ENCODE measurements at places on chromosomes 16 and 17.

GRCh38 chr16:55667753-55668152 is 12.0 kb downstream of the SLC6A2 start:
- no peak overlapping the region for H3K4me3 ChIP-seq
- no peak overlapping the region for H3K27ac ChIP-seq
- no peaks in the 10 kb centered on the region for H3K36me3 ChIP-seq
- H3K27me3 ChIP-seq = no peaks in the 10 kb centered on the region
- H3K4me1 ChIP-seq = no peaks in the 10 kb centered on the region

GRCh38 chr16:15672514-15673167 is 22.6 kb downstream of the NDE1 start:
- peak overlapping the region; percentile 97 for H3K27ac ChIP-seq
- peak overlapping the region; percentile 81 for H3K4me3 ChIP-seq
- no peaks in the 10 kb centered on the region for H3K27me3 ChIP-seq
- peaks cover 38% of the 10 kb centered on the region for H3K4me1 ChIP-seq

- no peak for DNase-seq
- H3K4me3 ChIP-seq = no peak overlapping the region
- H3K36me3 ChIP-seq = no peaks in the 10 kb centered on the region
- no peaks in the 10 kb centered on the region for H3K27me3 ChIP-seq
Measured at GRCh38 chr17:77846531-77847085, 111.9 kb upstream of the TNRC6C start.

DNA sequence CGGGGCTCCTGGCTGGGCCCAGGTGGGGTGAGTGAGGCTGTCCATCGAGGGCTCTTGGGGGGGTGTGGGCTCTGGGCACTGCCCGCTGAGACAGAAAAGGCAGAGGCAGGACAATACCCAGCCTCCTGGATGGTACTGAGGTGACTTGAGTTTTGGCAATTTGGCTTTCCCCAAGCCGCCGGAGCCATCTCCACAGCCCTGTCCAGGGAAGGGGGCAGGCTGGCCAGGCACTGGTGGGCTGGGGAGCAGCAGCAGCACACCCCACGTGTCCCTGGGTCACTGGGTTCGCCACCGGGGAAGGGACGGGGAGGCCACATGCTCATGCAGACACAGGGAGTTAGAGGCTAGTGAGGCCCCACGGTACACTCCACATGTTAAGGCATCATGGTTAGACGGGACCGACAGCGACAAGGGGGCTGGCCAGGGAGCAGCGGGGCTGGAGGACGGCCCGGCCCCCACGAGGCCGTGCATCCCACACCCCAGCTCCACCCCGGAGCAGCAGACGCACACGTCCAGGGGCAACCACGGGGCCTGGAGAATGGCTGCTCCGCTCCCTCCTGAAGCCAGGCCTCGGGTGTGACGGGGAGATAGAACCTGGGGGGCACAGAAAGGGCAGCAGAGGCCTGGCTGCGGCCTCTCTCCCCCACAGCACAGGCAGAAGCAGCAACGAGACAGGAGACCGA is 3.0 kb downstream of the ARHGDIA start:
- peaks cover 22% of the 10 kb centered on the region for H3K4me1 ChIP-seq
- peaks cover 39% of the 10 kb centered on the region for H3K36me3 ChIP-seq
- no peaks in the 10 kb centered on the region for H3K27me3 ChIP-seq
- DNase-seq = no peak
- peak overlapping the region; percentile 70 for H3K27ac ChIP-seq

DNA sequence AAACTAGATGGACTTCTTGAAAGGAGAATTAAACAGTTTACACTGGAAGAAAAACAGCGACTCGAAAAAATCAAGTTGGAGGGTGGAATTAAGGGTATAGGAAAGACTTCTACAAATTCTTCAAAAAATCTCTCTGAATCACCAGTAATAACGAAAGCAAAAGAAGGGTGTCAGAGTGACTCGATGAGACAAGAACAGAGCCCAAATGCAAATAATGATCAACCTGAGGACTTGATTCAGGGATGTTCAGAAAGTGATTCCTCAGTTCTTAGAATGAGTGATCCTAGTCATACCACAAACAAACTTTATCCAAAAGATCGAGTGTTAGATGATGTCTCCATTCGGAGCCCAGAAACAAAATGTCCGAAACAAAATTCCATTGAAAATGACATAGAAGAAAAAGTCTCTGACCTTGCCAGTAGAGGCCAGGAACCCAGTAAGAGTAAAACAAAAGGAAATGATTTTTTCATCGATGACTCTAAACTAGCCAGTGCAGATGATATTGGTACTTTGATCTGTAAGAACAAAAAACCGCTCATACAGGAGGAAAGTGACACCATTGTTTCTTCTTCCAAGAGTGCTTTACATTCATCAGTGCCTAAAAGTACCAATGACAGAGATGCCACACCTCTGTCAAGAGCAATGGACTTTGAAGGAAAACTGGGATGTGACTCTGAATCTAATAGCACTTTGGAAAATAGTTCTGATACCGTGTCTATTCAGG is 85.0 kb downstream of the C17orf58 start:
- H3K36me3 ChIP-seq = peaks cover 54% of the 10 kb centered on the region
- H3K27me3 ChIP-seq = no peaks in the 10 kb centered on the region
- no peak overlapping the region for H3K4me3 ChIP-seq
- H3K4me1 ChIP-seq = peaks cover 11% of the 10 kb centered on the region
- peak overlapping the region; percentile 13 for H3K27ac ChIP-seq

- H3K4me1 ChIP-seq = no peaks in the 10 kb centered on the region
- no peak for DNase-seq
- H3K27ac ChIP-seq = no peak overlapping the region
- H3K36me3 ChIP-seq = no peaks in the 10 kb centered on the region
- H3K27me3 ChIP-seq = no peaks in the 10 kb centered on the region
Measured at GRCh38 chr17:10521949-10522348, 3.6 kb upstream of the MYH1 start.

DNA sequence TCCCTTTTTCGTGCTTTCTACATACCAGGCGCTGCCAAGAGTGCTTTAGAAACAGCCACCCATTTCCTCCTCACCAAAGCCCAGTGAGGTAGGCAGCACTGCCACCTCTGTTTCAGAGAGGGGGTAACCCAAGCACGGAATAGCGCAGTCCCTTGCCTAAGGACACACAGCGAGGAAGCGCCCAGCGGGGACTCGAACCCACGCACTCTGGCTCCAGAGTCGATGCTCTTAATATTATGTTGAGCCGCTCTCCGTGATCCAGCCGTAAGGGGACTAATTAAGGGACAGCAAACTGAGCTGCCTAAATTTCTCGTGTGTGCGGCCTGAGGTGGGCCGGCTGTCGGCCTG is 497 bp downstream of the CES1 start:
- H3K4me3 ChIP-seq = no peak overlapping the region
- no peaks in the 10 kb centered on the region for H3K36me3 ChIP-seq
- no peaks in the 10 kb centered on the region for H3K27me3 ChIP-seq
- H3K4me1 ChIP-seq = no peaks in the 10 kb centered on the region
- H3K27ac ChIP-seq = no peak overlapping the region

GRCh38 chr17:43090022-43090421 is 35.1 kb downstream of the BRCA1 start:
- DNase-seq = no peak
- no peak overlapping the region for H3K27ac ChIP-seq
- no peaks in the 10 kb centered on the region for H3K4me1 ChIP-seq

- H3K27ac ChIP-seq = no peak overlapping the region
- DNase-seq = no peak
- H3K27me3 ChIP-seq = peaks cover 24% of the 10 kb centered on the region
- no peaks in the 10 kb centered on the region for H3K36me3 ChIP-seq
Measured at GRCh38 chr17:21462237-21462636, 86.1 kb downstream of the KCNJ12 start.

GRCh38 chr16:946048-946395 is 24.8 kb downstream of the LMF1 start:
- no peaks in the 10 kb centered on the region for H3K4me1 ChIP-seq
- H3K4me3 ChIP-seq = no peak overlapping the region
- H3K27me3 ChIP-seq = no peaks in the 10 kb centered on the region
- H3K36me3 ChIP-seq = peaks cover 30% of the 10 kb centered on the region

DNA sequence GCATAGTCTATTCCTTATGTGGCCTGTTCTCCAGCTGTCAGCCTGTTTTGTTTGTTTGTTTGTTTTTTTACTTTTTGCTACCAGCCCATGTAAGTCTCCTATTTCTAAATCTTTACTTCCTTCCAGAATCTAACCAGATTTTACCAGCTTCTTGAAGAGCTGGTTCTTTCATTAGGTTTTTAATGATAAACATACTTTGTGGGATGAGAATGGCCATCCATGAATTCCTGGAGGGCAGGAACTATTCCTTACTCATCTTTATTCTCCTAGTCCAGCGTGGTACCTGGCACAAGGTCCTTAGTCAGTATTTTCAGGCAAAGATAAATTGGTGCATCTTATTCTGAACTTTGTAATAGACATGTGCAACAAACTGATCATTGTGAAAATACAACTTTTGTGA is 17.3 kb downstream of the RSPRY1 start:
- DNase-seq = no peak
- H3K27ac ChIP-seq = no peak overlapping the region
- peaks cover 22% of the 10 kb centered on the region for H3K36me3 ChIP-seq
- no peaks in the 10 kb centered on the region for H3K4me1 ChIP-seq
- H3K4me3 ChIP-seq = no peak overlapping the region

- no peak overlapping the region for H3K4me3 ChIP-seq
- H3K27me3 ChIP-seq = no peaks in the 10 kb centered on the region
- H3K36me3 ChIP-seq = no peaks in the 10 kb centered on the region
- no peak overlapping the region for H3K27ac ChIP-seq
- no peaks in the 10 kb centered on the region for H3K4me1 ChIP-seq
Measured at GRCh38 chr17:33779234-33779591, 475.9 kb upstream of the CCL2 start.

- no peak for DNase-seq
- no peak overlapping the region for H3K4me3 ChIP-seq
- H3K4me1 ChIP-seq = peaks cover 16% of the 10 kb centered on the region
- no peak overlapping the region for H3K27ac ChIP-seq
Measured at GRCh38 chr17:7705269-7706255, 560 bp downstream of the EFNB3 start.

GRCh38 chr17:17387498-17388362 is 84.6 kb downstream of the NT5M start:
- no peak for DNase-seq
- peaks cover 13% of the 10 kb centered on the region for H3K27me3 ChIP-seq
- no peak overlapping the region for H3K27ac ChIP-seq

DNA sequence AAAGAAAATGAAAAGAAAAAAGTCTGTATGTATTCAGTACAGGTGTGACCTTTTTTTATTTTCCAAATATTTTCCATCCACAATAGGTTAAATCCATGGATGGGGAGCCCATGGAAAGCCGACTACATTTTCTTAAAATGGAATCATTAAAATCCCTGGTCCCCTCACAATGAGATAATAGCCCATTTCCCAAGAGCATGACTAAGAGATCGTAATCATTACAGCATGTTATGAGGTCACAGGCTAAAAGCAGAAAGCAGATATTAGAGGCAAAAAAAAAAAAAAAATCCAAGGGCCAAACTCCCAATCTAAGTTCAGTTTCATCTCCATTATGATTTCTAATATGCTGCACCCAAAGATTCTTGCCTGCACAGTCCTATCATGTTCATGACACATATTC is 44.7 kb downstream of the CYTH1 start:
- no peak for DNase-seq
- peak overlapping the region; percentile 71 for H3K27ac ChIP-seq
- peak overlapping the region; percentile 89 for H3K4me3 ChIP-seq
- H3K36me3 ChIP-seq = peaks cover 25% of the 10 kb centered on the region
- H3K27me3 ChIP-seq = no peaks in the 10 kb centered on the region

- no peak overlapping the region for H3K27ac ChIP-seq
- no peaks in the 10 kb centered on the region for H3K4me1 ChIP-seq
- no peaks in the 10 kb centered on the region for H3K27me3 ChIP-seq
Measured at GRCh38 chr16:7140899-7141298, 191.7 kb upstream of the RBFOX1 start.

DNA sequence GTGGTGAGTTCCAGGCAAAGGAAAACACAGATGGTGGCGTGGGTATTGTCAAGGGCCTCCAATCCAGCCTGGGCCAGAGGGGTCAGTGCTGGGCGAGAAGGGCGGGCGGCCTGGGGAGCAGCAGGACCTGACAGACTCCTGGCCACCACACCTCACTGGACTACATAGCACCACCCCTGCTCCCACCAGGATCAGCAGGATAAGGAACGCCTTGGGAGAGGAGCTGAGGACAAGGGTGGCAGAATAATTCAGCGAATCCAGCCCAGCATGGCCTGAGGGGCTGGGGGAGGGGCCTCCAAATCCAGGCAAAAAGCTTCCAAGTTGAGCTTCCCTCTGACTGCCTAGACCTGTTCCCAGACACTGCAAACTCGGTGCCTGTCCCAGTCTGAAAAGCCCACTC is 6.5 kb downstream of the DLX4 start:
- peaks cover 63% of the 10 kb centered on the region for H3K27me3 ChIP-seq
- peaks cover 7% of the 10 kb centered on the region for H3K4me1 ChIP-seq
- H3K36me3 ChIP-seq = no peaks in the 10 kb centered on the region
- H3K4me3 ChIP-seq = no peak overlapping the region

- H3K36me3 ChIP-seq = peaks cover 17% of the 10 kb centered on the region
- H3K27ac ChIP-seq = no peak overlapping the region
- H3K4me3 ChIP-seq = no peak overlapping the region
- DNase-seq = no peak
- H3K27me3 ChIP-seq = no peaks in the 10 kb centered on the region
Measured at GRCh38 chr17:82399041-82399441, 19.1 kb upstream of the HEXD start.

- H3K27me3 ChIP-seq = no peaks in the 10 kb centered on the region
- peak overlapping the region; percentile 89 for H3K4me3 ChIP-seq
- peak; percentile 43 for DNase-seq
- H3K27ac ChIP-seq = peak overlapping the region; percentile 96
- H3K36me3 ChIP-seq = peaks cover 25% of the 10 kb centered on the region
Measured at GRCh38 chr16:11796227-11797165, 562 bp downstream of the ZC3H7A start.

- H3K27ac ChIP-seq = no peak overlapping the region
- no peak overlapping the region for H3K4me3 ChIP-seq
- no peak for DNase-seq
- H3K4me1 ChIP-seq = no peaks in the 10 kb centered on the region
- no peaks in the 10 kb centered on the region for H3K36me3 ChIP-seq
Measured at GRCh38 chr17:61571624-61572023, 19.4 kb downstream of the NACA2 start.

- no peak overlapping the region for H3K4me3 ChIP-seq
- peaks cover 5% of the 10 kb centered on the region for H3K27me3 ChIP-seq
- peaks cover 8% of the 10 kb centered on the region for H3K4me1 ChIP-seq
- no peak overlapping the region for H3K27ac ChIP-seq
Measured at GRCh38 chr16:81823111-81823510, 44.0 kb downstream of the PLCG2 start.

All from T-helper 2 cell treated with Interferon-gamma antibody and Interleukin-4, amounts not matched to agents 5 μg/mL and 100 μg/mL, for 36 hours (primary cell).